ENCODE measurements at places on chromosomes 3 and 15.
A peak's percentile ranks its signal among the peaks of the same experiment; 100 is the strongest.

DNA sequence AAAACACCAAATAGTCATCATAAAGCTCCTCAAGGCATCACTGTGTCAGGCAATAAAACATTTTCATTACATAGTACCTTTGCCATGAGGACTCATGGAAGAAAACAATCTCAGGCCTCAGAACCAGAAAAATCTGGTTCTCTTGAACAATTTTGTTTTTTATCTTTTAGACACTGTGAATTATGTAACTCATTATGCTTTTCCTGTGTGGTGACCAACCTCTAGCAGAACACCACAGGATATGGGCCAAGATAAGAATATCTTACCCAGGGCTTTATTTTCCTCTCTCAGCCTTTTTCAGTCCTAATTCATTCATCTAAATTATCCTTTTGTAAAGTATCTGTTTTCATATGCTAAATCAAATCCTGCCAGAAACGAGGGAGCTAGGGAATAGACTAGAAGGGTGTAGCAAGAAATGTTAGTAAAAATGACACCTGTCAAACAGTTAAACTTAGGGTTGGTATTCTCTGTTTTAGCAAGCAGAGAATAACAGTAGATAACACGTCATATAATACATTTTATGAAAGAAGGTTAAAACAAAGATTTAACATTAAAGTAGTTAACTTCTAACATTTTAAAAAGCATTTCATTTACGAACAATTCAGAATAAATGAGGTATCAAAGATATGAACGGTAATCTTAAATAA is 111.1 kb downstream of the FBXL22 start:
- peak; percentile 11 for DNase-seq

DNA sequence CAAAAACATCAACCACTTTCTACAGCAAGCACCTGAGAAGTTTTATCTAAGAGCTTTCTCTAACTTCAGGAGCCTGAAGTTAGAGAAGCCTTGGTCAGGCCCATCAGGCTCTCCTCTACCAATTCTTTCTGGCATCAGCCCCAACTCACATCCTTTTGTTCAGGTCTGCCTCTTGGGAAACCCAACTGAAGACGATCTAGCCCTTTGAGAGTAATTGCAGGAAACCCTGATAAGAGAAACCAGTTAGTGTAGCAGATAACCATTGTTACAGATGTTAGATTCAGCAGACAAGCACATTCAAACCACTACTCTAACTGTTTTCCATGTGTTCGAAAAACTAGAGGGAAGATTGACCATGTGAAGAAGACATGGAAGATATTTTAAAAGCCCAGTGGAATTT is 27.0 kb upstream of the DYNC1LI1 start:
- no peak for DNase-seq

DNA sequence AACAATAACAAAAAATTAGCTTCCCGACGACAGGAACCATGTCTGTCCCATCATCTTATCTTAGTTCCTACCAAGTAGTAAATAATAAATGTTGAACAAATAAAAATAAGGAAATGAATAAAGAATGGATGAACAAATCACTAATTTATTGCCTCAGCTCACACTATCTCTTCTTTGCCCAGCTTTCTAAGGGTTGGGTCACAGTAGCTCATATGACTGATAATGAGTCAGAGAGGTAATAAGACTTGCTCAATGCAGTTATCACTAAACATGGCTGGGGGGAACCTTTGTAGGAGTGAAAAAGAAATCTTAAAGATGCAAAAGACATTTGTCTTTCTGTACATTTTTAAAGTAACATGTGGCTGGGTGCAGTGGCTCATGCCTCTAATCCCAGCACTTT is 182.2 kb downstream of the WDR76 start:
- no peak for DNase-seq

GRCh38 chr3:12840591-12841148 is 695 bp downstream of the RPL32 start:
- DNase-seq = peak; percentile 8

DNA sequence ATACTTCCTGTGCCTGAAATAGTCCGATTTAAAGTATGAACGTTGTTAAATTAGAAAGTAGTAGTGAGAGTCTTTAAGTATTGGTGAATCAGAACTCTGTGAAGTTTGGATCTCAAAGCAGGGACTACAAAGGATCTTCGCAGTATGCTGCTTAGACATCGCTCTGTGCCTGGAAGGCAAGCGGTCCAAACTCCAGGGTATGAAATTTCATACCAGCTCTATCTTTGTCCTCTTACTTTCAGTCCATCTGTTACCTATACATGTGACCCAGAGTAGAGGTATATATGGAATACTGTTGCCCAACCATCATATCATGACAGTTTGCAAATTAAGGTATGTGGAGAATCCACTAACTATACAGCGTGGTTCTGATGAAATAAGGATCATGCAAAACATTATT is 34.5 kb downstream of the VPS8 start:
- DNase-seq = no peak

GRCh38 chr3:86993704-86994103 is 2.8 kb upstream of the VGLL3 start:
- no peak for DNase-seq

DNA sequence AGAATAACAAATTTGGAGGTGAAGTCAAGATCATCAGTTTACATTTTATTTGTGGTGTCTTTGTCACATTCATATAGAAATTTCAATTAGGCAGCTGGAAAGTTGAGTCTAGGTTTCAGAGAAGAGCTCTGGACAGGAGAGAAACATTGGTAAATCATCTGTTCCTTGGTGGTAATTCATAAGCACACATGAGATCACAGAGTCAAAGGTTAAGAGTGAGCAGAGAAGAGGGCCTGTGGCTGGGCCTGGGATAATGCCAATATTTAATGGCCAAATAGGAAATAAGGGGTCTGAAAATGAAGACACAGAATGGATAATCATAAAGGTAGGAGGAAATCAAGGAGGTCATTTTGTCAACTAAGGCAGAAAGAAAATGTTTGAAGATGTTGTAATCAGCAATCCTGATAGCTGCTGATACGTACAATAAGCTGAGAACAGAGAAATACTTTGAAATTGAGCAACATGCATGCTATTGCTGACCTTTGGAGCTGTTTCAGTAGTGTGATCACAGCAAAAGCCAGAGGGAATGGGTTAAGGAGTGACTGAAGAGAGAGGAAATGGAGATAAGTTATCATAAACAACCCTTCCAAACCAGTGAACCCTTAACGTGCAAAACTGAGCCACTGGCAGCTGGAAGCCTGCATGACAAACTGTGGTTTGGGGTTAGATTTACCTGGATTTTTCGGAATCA is 692.8 kb downstream of the AGBL1 start:
- DNase-seq = no peak

Measured in T-helper 22 cell (primary cell).